ENCODE measurements at places on chromosomes 2 and 18.
A peak's percentile ranks its signal among the peaks of the same experiment; 100 is the strongest.

GRCh38 chr2:42965196-42965595 is 172.8 kb upstream of the HAAO start:
- DNase-seq = no peak

GRCh38 chr2:161995553-161996016 is 78.4 kb downstream of the DPP4 start:
- no peak for DNase-seq

GRCh38 chr18:79523736-79524180 is 128.0 kb downstream of the NFATC1 start:
- peak; percentile 0 for DNase-seq

GRCh38 chr18:70536370-70537062 is 247.7 kb downstream of the SOCS6 start:
- DNase-seq = no peak

DNA sequence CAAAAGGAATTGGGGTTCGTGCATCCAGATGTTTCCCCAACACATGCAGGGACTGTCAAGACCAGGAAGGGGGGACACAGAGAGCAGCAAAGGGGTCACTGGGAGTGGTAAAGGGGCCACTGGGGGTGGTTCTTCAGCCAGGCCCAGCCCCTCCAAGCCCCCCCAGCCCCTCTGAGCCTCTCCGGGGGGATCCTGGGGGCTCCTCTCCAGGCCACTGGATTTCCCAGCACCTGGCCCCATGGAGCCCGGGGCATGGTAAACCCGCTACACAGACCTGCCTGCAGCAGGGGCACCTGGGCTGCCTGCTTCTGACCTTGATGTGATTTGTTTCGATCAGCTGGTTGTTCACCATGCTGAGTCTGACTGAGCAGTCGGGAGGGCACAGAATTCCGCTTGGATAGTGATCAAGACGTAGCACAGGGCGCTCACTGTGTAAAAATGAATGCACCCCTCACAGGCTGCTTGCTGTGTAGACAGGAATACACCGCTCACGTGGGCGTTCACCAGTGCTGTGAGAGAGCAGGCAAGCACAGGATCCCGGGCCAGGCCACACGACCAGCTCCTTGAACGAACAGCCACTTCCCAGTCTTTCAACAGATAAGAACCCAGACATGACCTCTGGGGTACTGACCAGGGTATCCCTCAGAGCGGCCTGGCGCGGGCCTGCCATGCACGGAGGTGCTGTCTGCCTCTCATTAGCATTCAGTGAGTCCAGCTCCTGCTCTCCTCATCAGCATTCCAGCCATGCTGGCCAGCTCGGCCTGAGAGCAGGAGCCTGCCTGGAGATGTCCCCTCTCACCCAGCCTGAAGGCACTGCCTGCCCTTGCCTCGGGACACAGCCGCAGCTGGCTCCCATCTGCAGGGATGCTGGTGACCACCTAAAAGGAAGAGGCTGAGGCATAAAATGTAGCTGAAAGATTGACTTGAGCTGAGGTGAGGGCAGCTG is 73.3 kb upstream of the OTOS start:
- DNase-seq = no peak
